ENCODE measurements at places on chromosomes 7 and 10.

- H3K4me1 ChIP-seq, result no peaks in the 10 kb centered on the region
- no peak for DNase-seq
- no peak overlapping the region for H3K4me3 ChIP-seq
- peaks cover 5% of the 10 kb centered on the region for H3K27me3 ChIP-seq
Measured at GRCh38 chr10:58488921-58489320, 23.8 kb upstream of the BICC1 start.

GRCh38 chr10:4663162-4663992, 162.6 kb upstream of the AKR1E2 start:
- no peaks in the 10 kb centered on the region for H3K36me3 ChIP-seq
- H3K27ac ChIP-seq, result no peak overlapping the region
- H3K4me3 ChIP-seq, result no peak overlapping the region
- H3K4me1 ChIP-seq, result no peaks in the 10 kb centered on the region
- no peak for DNase-seq

GRCh38 chr10:15801641-15802040, 58.7 kb downstream of the MINDY3 start:
- no peaks in the 10 kb centered on the region for H3K27me3 ChIP-seq
- no peak for DNase-seq
- peaks cover 42% of the 10 kb centered on the region for H3K36me3 ChIP-seq
- H3K4me3 ChIP-seq, result no peak overlapping the region
- H3K27ac ChIP-seq, result no peak overlapping the region
- H3K4me1 ChIP-seq, result no peaks in the 10 kb centered on the region

GRCh38 chr7:43303740-43304241, 191.3 kb downstream of the HECW1 start:
- H3K4me3 ChIP-seq, result no peak overlapping the region
- no peaks in the 10 kb centered on the region for H3K36me3 ChIP-seq
- no peak overlapping the region for H3K27ac ChIP-seq

GRCh38 chr7:44606341-44607140, at the start of gene OGDH:
Gene OGDH (plus strand): TSS chr7:44606627. CDS start chr7:44624344, 17,717 bp downstream.
- H3K27ac ChIP-seq, result peak within 1 kb of the TSS; percentile 100
- H3K27me3 ChIP-seq, result peaks cover 8% of the 10 kb centered on the region
- H3K4me1 ChIP-seq, result peaks cover 42% of the 10 kb centered on the region
- peak; percentile 100 for DNase-seq
- peak within 1 kb of the TSS; percentile 98 for H3K4me3 ChIP-seq
- H3K36me3 ChIP-seq, result peaks cover 18% of the 10 kb centered on the region

GRCh38 chr10:78277314-78278057, 243.8 kb downstream of the RPS24 start:
- no peak overlapping the region for H3K27ac ChIP-seq
- H3K4me3 ChIP-seq, result no peak overlapping the region
- no peaks in the 10 kb centered on the region for H3K4me1 ChIP-seq
- no peaks in the 10 kb centered on the region for H3K36me3 ChIP-seq

- no peak overlapping the region for H3K4me3 ChIP-seq
- H3K36me3 ChIP-seq, result no peaks in the 10 kb centered on the region
- H3K27me3 ChIP-seq, result peaks cover 4% of the 10 kb centered on the region
- DNase-seq, result no peak
- H3K27ac ChIP-seq, result no peak overlapping the region
Measured at GRCh38 chr10:15313047-15313446, 58.0 kb downstream of the FAM171A1 start.

DNA sequence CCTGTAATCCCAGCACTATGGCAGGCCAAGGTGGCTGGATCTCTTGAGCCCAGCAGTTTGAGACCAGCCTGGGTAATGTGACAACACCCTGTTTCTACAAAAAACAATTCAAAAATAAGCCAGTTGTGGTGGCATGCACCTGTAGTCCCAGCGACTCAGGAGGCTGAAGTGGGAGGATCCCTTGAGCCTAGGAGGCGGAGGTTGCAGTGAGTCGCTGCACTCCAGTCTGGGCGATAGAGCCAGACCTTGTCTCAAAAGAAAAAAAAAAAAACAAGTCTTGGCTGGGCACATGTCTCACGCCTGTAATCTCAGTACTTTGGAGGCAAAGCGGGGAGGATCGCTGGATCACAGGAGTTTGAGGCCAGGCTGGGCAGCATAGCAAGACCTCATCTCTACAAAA, 74.6 kb upstream of the PDSS1 start:
- DNase-seq, result no peak
- H3K27me3 ChIP-seq, result peaks cover 24% of the 10 kb centered on the region
- no peaks in the 10 kb centered on the region for H3K4me1 ChIP-seq
- H3K36me3 ChIP-seq, result no peaks in the 10 kb centered on the region
- H3K27ac ChIP-seq, result no peak overlapping the region

- no peaks in the 10 kb centered on the region for H3K27me3 ChIP-seq
- H3K4me3 ChIP-seq, result no peak overlapping the region
- no peaks in the 10 kb centered on the region for H3K36me3 ChIP-seq
- DNase-seq, result no peak
- H3K27ac ChIP-seq, result no peak overlapping the region
Measured at GRCh38 chr7:48691788-48692187, 232.6 kb upstream of the CDC14C start.

DNA sequence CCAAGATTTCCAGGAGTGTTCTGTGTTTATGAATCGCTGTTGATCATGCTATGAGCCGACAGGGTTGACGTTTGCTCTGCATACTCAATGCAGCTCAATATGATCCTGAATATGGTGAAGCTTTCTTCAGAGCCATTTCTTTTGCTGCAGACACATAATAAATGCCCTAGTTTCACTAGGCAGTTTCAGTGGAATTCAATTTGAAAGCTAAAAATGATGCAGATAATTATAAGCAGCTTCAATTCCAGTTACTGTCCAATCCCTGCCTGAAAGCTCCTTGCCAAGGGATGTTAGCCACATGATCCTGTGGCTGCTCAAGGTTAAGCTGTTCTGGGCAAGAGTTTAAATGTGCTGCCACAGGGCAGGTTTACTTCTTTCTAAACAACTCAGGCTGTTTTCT, 805.6 kb downstream of the NRG3 start:
- H3K4me3 ChIP-seq, result no peak overlapping the region
- DNase-seq, result no peak
- H3K4me1 ChIP-seq, result no peaks in the 10 kb centered on the region
- H3K27me3 ChIP-seq, result no peaks in the 10 kb centered on the region
- H3K27ac ChIP-seq, result no peak overlapping the region

DNA sequence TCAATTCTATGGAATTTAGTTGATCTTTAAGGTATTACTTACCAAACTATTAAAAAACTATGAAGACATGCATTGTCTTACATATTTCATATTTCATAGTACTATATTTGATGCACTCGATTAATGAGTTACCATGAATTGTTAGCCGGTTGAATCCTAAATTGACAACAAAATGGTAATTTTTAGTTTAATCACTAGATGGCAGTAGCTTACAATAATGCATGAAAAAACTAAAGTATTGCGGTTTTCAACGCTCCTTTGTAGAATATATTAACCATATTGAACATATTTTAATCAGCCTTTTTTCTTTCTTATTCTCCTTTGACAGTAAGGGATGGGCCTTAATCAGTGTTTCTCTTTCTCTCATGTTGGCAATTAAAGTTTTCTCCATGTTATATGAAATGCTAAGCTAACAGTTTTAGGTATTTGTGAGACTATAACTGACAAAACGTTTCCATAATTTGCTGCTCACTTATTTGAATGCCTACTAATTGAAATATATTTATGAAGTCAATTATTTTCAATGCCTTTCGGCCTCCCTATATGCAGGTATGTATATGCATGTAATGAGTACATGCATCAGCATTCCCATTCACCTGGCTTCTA, 48.5 kb upstream of the ARL4A start:
- DNase-seq, result no peak
- no peak overlapping the region for H3K4me3 ChIP-seq
- H3K4me1 ChIP-seq, result peaks cover 4% of the 10 kb centered on the region
- no peak overlapping the region for H3K27ac ChIP-seq

DNA sequence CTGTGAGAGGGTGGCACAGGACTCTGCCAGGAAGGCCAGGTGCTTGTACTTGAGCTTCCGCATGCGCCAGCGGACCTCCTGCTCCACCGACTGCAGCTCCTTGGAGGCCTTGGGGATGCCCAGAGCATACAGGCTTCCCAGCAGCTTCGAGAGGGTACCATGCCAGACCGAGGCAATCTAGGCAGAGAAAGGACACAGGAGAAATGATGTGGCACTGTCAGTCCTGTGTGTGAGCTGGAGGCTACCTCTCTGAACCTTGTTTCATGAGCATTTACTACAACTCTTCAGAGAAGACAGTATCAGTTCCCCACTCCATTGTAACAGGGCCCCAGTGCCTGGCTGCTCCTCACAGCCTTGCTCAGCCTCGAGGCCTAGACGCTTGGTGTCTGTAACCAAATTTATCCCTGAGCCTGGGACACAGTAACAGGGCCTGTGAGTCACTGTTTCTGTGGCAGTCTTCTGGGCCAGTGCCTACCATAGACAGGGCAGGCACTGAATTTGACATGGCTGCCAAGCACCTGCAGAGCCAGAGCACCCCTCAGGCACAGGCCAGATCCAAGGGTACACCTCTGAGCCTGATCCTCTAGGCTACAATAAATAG, 5.8 kb downstream of the TBRG4 start:
- no peak overlapping the region for H3K27ac ChIP-seq
- H3K36me3 ChIP-seq, result peaks cover 74% of the 10 kb centered on the region
- no peaks in the 10 kb centered on the region for H3K27me3 ChIP-seq
- peaks cover 30% of the 10 kb centered on the region for H3K4me1 ChIP-seq

GRCh38 chr7:70761711-70762328, 370.1 kb upstream of the GALNT17 start:
- no peak overlapping the region for H3K27ac ChIP-seq
- no peak for DNase-seq
- peaks cover 4% of the 10 kb centered on the region for H3K4me1 ChIP-seq
- H3K27me3 ChIP-seq, result no peaks in the 10 kb centered on the region
- no peak overlapping the region for H3K4me3 ChIP-seq

- no peak for DNase-seq
- H3K4me1 ChIP-seq, result no peaks in the 10 kb centered on the region
- H3K27me3 ChIP-seq, result no peaks in the 10 kb centered on the region
- no peak overlapping the region for H3K27ac ChIP-seq
Measured at GRCh38 chr10:76868098-76868977, 769.3 kb downstream of the KCNMA1 start.

- no peak overlapping the region for H3K27ac ChIP-seq
- peaks cover 29% of the 10 kb centered on the region for H3K36me3 ChIP-seq
- DNase-seq, result no peak
- no peak overlapping the region for H3K4me3 ChIP-seq
- H3K4me1 ChIP-seq, result peaks cover 55% of the 10 kb centered on the region
Measured at GRCh38 chr7:121390109-121390508, 6.0 kb downstream of the FAM3C start.

DNA sequence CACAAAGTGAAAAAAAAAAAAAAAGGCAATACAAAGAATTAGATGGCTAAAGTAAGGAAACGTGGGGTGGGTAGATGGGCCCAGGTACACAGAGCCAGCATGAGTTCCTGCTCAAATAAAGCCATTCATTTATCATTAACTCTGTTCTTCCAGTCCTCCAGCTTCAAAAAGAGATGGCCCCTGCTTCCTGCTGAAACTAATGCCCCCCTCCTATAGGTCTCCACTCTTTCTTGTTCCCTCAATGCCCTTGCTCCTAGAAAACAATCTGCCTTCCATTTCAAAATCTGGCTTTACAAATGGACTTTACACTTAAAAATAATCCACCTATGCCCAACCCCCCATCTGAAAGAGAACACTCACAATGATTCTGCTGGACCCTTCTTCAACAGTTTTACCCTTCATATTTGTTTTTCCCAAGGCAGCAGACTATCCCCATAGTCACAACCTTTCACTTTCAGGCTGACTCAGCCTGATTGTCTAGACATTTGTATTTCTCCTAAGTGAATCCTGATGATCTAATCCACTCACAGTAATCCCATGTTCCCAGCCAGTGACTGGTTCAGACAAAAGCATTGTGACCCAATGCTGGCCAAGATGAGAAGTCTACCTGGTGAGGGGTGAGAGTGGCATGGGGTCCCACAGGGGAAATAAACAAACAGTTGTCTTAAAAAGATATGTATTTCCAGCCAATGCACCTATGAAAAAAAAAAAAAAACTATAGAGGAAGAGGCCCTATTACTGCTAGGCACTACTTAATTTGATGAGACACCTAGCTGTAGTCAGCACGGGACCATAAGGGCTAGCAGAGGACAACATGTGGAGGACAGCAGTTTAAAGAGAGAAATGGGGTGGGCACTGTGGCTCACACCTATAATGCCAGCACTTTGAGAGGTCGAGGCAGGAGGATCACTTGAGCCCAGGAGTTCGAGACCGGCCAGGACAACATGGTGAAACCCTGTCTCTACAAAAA, 74.6 kb upstream of the GRID1 start:
- no peak for DNase-seq
- peaks cover 77% of the 10 kb centered on the region for H3K36me3 ChIP-seq
- no peak overlapping the region for H3K4me3 ChIP-seq
- no peaks in the 10 kb centered on the region for H3K27me3 ChIP-seq

DNA sequence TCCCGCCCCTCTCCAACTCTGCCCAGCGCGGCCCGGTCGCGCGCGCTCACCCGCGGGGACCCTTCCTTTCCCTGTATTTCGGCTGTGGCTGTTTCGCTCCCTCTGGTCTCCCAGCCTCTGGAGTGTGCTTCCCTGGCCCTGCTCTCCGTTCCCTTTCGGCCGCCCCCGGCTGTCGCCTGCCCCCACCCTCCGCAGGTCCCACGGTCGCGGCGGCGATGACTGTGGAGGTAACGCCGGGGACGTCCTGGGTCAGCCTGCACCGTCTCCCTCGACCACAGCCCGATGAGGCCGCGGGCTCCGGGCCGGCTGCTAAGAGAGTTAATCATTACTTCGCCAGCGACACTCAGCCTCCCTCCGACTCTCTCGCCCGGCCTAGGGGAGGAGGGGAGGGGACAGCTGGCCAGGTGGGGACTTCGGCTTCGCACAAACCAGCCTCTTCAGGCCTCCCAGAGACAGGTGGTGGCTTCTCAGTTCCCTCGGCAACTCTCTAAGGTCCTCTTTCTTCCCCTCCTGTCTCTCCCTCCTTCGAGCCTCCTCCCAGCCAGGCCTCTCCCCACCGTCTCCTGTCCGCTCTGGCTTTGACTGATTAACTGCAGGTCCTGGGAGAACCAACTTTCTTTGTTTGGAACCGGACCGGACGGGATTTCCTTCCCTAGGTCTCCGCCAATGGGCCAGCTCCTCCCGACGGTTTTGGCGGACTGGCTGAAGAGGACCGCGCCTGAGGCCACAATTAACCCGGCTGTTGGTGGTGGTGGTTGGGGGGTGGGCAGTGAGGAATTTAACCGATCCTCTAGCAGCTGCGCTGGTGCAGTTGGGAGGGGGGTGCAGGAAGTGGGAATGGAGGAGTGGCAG, 5.6 kb upstream of the PAX2 start:
- no peaks in the 10 kb centered on the region for H3K36me3 ChIP-seq
- H3K27ac ChIP-seq, result no peak overlapping the region
- no peak overlapping the region for H3K4me3 ChIP-seq
- H3K27me3 ChIP-seq, result peaks cover 97% of the 10 kb centered on the region
- H3K4me1 ChIP-seq, result peaks cover 35% of the 10 kb centered on the region
